ENCODE measurements at places on chromosomes 7 and 10.

DNA sequence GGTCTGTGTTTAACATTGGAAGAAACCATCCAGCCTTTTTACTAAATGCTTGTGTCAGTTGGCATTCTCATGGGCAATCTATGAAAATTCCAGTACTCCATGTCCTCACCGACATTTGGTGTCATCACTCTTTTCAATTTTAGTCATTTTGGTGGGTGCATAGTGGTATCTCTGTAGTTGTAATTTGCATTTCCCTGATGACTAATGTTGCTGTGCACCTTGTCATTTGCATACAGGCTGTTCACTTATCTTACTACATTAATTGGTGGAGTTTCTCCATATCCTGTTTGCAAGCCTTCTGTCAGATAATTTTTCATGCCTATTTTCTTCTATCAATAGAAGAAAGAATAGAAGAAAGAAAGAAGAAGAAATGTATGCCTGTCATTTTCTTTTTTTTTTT lies 73.7 kb downstream of the PLPP4 start:
- DNase-seq: no peak

DNA sequence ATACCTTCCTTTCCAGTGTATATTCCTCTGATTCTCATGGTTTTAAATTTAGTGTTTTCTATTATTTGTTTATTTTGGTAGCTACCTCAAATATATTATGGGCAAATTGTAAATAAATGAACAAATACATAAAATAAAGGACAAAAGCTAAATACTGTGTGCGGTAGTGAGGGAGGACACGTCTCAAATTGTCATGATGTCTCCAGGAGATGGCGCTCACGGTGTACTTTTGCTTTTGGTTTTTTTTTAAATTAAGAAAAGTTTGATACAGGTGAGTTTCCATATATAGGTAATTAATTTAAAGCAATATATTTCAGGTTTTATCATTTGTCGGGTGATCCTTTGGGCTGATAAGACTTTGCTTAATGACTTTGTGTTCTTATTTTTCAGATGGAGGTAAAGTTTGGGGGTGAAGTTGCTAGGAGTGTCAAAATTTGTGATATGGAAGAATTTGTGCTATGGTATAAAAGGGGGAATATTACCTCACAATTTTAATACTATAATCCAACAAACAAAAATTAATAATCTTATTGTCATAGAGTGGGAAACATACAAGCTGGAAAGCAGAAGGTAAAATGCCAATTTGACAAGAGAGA lies 68.4 kb upstream of the TMEM229A start:
- peak; percentile 29 for DNase-seq

DNA sequence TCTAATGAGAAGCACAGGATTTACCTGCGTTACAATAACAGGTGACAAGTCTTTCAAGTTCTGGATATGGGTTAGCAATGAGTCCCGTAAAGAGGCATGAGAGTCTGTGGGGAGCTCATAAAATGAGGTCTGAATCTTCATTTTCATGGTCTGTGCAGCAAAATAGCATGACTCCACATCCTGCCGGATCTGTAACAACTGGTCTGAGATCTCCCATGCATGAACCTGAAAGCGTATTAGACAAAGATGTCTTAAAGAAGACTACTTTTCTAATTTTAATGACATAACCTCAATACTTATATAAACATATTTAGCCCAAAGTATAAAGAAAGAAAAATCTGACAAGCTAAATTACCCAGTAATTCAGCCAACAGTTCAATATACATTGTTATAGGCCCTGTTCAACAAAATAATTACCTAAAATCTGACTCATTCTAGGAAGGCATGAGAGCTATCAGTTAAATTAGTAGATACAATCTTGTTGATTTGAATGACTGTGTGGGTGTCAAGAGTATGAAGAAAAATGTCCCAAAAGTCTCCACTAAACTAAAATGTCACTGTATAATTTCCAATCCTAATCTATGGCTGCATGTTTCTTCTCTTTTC lies 36.9 kb downstream of the TNPO3 start:
- DNase-seq: no peak

DNA sequence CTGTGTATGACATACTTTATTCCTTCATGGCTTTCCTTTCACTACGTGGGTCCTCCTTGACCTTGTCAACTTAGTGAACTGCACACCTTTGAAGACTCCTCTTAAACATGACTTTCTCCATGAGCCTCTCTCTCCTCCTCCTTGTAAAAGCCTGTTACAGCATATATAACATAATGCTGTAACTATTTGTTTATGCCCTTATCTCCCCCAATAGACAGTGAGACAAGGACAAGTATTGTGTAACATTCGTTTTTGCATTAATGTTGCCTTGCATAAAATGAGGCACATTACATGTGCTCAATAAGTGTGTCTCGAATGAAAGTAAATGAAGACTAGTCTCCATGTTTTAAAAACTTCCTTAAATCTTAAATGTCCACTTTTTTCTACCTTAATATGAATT lies 4.3 kb upstream of the LAMB1 start:
- DNase-seq: no peak

GRCh38 chr10:117486606-117487005 lies 55.9 kb upstream of the EMX2 start:
- DNase-seq: no peak

GRCh38 chr10:17607603-17608332 lies 9.4 kb downstream of the HACD1 start:
- DNase-seq: peak; percentile 86

GRCh38 chr7:5612695-5613094 lies 168.8 kb downstream of the RNF216 start:
- no peak for DNase-seq

DNA sequence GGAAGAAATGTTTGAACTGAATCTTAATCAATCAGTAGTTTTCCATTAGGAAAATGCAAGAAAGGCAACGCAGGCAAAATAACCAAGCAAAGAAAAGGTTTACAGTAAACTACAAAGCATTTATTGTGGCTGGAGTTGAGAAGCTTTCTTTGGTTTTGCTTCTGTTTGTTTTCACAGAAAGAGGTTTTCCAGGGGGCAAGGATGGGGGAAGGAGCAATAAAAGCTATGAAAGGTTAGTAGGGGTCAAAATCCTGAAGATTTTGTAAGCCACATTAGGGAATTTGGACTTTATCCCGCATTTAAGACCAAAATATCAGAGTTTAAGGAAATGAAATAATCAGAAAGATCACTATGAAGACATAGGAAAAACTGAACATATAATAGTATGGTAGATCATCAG lies 51.1 kb downstream of the NT5C2 start:
- no peak for DNase-seq

DNA sequence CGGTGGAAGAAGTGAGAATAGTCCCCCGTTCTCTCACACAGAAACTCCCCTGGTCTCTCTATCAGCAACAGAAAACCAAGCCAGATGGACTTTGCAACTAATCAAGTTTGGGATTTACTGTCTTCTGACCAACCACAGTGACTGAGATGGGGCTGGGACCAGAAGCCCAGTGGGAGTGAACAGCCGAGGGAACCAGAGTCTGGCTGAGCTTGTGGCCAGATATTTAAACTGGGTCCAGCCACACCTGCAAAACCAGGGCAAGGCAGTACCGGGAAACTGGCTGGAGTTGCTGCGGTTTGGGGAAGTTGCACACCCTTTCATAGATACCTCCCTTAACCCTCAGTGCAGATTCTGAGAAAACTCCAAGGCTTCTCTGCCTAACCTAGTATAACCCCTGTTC lies 6.0 kb downstream of the GSTK1 start:
- DNase-seq: no peak

- no peak for DNase-seq
Measured at GRCh38 chr7:99111591-99111990, 32.3 kb downstream of the SMURF1 start.

GRCh38 chr10:127774766-127775559 lies 38.0 kb downstream of the FOXI2 start:
- no peak for DNase-seq

DNA sequence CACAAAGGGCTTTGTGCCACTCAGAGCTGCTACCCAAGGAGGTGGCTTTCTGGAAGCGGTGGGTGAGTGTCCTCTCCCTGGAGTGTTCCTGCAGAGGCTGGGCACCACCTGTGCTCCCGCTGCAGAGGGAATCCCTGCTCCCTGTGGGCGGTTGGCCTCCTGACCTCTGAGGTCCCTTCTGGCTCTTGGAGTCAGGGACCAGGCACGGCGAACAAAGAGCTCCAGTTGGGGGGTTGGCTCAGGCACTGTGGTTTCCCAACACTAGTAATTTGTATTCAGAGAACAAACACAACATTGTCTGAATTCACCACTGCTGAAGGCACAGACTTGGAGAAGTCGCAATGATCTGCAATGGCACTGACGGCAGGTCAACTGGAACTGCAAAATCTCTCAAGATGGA lies 328.9 kb downstream of the PRPF18 start:
- no peak for DNase-seq

DNA sequence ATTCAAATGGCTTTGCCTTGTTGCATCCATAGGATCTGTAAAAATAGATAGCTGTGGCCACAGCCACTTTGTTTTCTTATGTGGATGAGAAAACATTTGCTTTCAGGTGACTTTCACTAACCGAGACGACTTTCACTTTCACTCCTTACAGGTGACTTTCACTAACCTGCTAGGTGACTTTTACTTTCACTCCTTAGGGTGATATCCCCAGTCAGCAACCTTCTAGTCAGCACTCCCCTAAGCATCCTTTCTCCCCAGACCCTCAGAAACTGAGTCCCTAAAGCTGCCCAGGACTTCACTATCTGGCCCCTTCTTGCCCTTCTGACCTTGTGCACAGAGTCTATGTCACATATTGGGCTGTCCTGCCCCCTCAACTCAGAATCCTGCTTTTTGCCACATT lies 177.5 kb downstream of the RELN start:
- no peak for DNase-seq

- no peak for DNase-seq
Measured at GRCh38 chr10:124308811-124309210, 109.9 kb downstream of the OAT start.

- no peak for DNase-seq
Measured at GRCh38 chr10:48982584-48982983, 42.9 kb upstream of the LRRC18 start.

DNA sequence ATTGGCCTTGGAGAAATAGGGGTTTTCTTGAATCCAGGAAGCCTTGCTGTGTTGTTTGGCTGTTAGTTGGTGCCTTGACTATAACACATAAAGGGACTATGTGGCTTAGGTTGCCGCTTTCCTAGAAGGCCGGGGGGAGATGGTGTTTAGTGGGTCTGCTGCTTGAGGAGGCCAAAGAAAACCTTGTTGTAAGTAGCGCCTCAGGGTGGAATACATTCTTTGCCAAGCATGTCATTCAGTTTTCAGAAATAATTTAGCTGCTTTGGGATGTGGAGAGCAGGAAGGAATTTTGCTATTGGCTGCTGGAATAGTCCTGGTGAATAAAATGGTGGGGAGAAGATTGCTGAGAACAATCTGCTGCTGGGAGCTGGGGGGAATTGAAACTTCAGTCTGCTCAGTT lies 132.9 kb upstream of the WNT16 start:
- DNase-seq: no peak

DNA sequence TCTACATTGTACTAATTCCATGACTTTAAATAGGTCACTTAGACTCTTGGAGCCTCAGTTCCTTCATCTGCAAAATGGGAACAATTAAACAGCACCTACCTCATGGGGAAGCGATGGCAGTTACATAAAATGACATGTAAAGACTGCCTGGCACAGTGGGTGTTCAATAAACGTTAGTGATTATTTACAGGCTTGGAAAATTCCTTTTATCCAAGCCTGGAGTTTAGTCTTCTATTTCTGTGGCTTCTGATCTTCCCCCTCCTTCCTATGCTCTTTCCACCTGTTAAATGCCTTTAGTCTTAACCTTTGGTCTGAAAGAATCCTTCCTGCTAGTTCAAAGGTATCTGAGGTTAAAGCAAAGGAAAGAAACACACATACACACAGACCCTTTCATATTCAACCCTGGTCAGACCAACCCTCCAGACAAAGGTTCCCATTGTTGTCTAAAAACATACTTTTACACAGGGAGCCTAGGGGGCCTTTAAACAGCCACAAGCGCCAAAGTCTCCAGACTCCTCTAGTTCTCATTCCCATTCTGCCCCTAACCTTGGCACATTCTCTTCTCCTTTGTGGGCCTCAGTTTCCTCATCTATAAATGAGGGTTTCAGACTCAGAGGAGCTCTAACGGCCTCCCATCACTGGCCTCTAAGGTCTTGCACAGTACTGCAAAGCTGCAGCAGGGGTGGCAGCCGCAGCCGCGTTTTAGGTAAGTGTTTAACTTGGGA lies 21.4 kb downstream of the SORBS1 start:
- no peak for DNase-seq

- peak; percentile 83 for DNase-seq
Measured at GRCh38 chr7:141012044-141012685, 2.6 kb downstream of the MRPS33 start.

GRCh38 chr7:88218836-88219605 lies 817 bp downstream of the SRI start:
- DNase-seq: peak; percentile 83

DNA sequence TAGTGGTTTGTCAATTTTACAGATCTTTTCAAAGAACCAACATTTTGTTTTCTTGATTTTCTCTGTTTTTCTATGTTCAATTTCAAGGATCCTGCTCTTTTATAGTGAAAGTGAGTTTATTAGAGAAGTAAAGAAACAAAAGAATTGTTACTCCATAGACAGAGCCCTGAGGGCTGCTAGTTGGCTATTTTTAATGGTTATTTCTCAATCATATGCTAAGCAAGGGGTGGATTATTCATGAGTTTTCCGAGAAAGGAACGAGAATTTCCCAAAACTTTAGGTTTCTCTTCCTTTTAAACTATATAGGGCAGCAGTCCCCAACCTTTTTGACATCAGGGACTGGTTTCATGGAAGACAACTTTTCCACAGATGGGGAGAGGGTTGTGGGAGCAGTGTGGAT lies 165.0 kb downstream of the CCSER2 start:
- DNase-seq: no peak

GRCh38 chr7:150753826-150754603 lies 16.8 kb downstream of the GIMAP5 start:
- DNase-seq: peak; percentile 35

Measured in RKO (cell line).